ENCODE measurements at places on chromosomes 4 and X.

DNA sequence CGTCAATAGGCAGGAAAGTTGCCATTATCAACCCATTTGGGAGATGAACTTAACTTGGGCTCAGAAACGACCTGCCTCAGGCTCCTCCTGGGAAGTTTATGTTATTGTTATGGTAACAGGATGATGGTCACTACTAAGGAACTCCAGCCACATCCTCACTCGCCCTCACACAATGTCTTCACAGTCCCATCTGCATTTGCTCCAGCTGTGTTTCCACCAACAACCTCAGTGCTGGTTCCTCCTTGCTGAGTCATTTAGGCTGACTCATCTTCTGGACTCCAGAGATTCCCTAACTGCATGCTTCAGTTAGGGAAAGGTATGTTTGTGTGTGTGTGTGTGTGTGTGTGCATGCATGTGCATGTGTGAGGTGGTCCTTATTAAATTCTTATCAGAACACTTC is 293.4 kb upstream of the BOD1L1 start:
- DNase-seq = no peak

DNA sequence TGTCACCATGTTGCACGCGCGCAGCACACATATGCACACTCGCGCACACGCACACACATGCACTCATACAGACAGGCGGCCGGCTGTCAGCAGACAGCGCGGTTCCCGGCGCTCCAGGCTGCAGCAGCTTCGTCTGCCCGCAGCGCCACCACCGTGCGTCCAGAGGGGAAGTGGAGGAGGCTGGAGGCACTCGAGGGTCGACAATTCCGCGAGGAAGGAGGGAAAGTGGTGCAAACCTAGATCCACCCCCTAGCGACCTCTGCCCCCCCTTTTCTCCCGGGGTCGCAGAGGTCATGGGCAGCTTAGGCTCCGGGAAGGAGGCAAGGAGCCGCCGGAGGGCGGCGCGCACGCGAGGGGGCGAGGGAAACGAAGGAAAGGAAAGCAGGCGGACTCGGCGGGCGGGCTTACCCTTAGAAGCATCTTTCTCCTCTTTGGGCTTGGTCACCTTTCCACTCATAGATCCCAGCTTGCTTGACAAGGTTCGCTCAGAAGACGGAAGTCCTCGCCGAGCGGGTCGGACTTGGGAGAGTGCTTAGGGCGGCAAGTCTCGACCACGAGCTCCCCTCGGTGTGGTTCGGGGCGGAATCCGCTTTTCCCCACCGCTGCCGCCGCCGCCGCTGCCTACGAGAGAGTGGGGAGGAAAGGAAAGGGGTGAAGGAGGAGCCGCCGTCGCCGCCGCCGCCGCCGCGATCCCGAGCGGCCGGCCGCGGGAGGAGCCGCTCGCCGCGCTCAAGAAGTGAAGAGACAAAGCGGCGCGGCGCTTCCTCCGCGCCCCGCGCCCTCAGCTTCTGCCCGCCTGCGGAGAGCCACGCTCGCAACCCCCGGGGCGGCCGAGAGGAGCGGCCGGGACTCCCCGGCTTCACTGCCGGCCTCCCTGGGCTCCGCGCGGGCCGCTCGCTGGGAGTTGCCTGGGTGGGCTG is 326.6 kb upstream of the F9 start:
- DNase-seq = no peak

DNA sequence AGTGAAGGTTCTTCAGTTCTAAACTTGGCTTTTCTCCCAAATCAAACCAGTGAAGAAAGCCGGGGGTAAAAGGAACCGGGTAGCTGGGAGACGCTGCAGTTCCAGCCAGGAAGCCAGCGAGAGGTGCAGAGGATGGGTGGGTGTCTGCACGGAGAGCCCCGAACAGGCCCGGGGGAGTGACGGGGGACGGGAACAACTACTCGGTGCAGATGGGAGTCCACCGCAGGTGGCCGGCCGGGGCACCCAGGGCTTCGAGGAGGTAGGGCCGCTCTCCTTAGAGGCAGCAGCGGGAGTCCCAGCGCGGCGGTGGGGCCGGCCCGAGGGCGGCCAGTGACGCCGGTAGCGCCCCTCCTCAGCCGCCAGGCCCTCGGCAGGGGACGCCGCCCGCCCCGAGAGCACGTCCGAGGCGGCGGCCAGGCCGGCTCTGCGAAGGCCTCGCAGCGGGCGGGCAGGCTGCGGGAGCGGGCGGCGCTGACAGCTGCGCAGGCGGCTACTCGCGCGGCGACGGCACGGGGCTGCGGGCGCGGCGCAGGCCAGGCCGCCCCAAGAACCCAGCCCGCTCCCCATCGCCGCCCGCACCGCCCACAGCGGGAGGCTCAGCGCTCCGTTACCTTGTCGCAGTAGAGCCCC is 449 bp downstream of the FBXL5 start:
- DNase-seq = peak; percentile 30

DNA sequence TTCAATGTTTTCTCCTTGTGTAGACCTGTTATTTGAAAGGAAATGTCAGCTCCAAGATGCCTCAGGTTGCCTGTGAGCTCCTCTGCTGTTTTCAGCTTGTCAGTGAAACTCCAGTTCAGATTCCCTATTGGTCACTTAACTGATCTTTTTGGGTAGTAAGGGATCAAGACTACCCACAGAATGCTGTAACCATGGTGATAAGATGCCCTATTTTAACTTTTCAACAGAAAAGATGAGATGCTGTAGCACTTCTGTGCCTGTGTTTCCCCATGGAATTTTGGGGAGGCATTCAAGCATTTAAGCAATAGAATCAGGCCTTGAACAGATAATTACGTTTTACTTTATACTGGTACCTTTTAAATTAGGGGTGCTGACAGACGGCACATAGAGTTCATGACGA is 106.6 kb upstream of the H2AZ1 start:
- no peak for DNase-seq

DNA sequence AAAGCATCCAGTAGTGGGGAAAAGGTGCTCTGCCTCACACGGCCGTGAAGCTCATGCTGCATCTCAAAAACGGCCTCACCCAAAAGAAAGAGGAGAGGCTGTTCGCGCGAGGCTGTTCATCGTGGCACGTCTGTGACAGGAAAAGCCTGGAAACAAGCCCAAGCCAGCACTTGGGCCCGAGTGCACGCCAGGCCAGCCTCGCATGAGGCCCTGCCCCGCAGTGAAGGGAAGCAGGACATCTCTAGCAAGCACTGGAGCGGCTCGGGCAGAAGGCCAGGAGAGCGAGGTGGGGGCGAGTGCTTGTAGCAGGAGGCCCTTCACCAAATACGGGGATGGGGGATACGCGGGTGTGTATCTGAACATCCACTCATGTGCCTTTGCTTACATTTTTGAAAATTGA is 39.9 kb upstream of the MXD4 start:
- no peak for DNase-seq

GRCh38 chrX:133892337-133892736 is 93.1 kb downstream of the GPC3 start:
- DNase-seq = no peak

DNA sequence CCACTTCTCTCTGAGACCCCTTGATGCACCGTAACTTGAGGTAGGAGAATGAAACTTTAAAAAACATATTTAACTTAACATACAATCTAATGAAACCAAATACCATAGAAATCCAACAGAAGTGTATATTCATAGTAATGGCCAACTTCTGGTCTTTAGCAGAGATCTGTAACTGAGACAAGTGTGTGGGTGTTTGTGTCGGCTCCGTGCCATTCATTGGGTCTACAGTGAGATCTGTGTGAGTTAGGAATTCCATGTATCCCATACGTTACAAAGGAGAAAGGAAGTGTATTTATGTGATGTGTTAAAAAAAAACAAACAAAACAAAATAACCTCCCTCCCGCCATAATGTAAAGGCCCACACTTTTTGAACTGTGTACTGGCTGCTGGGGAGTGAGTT is 348.0 kb upstream of the NR3C2 start:
- no peak for DNase-seq

- DNase-seq = no peak
Observed at GRCh38 chr4:25171201-25171865, 11.1 kb upstream of the SEPSECS start.

DNA sequence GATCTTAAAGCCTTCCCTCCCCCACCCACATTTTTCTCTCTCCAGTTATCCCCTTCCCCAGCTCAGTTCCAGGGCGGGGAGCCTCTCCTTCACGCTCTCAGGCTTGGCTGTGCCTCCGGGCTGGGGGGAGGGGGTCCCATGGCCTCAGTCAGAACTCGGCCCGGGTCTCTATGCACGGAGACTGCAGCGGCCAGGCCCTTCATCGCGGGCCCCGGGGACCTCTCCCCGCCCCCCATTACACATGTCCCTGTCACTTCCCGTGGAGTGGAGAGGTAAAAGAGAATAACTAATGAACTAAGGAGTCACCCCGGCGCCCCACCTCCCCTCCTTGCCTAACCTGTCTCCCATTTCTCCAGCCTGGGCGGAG is 838 bp upstream of the PRICKLE3 start:
- DNase-seq = no peak

- no peak for DNase-seq
Observed at GRCh38 chr4:72846280-72847111, 223.0 kb downstream of the COX18 start.

GRCh38 chrX:13007519-13008188 is 32.7 kb downstream of the TMSB4X start:
- DNase-seq = no peak

DNA sequence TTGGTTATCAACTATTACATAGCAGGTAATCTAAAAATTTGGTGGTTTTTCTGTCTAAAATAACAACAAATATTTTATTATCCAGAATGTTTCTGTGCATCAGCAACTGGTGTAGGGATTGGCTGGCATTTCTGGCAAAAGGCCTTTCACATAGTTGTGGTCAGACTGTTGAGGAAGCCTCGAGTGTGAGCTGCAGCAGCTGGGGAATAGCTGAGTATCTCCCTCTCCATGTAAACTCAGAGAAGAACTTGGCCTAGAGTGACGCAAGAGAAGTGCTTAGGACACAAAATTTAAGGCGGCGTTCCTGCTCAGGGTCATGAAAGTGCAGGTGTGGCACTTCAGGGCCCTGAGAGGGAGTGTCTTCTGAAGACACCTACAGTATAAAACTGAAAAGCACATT is 558.9 kb downstream of the SPOCK3 start:
- no peak for DNase-seq

DNA sequence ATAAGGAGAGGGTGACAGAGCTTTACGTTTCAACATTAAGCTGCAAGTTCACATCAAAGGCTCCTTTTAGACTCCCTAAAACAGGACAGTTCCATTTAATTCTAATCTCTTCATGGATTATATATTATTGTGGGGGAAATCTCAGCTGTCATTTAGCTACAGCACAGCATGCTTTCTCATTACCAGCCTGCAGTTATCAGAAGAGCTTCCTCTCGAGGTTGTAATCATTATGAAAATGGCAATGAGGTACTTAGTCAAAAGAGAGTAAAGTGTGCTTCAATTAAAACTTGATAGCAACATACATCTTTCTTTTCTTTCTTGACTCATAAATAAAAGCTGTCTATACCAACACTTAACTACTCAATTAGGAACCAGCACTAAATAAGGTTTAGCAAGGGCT is 896.8 kb downstream of the ADGRL3 start:
- no peak for DNase-seq

- no peak for DNase-seq
Observed at GRCh38 chr4:8768357-8768999, 103.2 kb downstream of the HMX1 start.

DNA sequence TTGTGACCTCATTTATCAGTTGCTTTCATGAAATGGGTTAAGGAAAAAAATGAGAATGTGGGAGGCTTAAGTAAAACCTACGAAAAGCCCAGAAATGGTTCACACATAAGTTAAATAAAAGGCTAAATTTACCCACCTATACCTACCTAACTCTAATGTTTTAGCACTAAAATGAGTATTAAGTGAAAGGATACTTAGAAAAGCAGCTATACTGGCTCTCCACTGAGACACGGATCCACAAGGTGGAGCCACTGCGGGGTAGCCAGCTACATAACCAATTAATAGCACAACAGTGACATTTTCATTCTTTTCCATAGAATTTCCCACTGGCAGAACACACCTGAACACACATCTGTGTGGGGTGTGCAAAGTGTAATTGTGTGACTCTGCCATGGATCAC is 101.9 kb downstream of the MAML3 start:
- DNase-seq = no peak

GRCh38 chr4:101232074-101232776 is 115.1 kb downstream of the PPP3CA start:
- peak; percentile 3 for DNase-seq

DNA sequence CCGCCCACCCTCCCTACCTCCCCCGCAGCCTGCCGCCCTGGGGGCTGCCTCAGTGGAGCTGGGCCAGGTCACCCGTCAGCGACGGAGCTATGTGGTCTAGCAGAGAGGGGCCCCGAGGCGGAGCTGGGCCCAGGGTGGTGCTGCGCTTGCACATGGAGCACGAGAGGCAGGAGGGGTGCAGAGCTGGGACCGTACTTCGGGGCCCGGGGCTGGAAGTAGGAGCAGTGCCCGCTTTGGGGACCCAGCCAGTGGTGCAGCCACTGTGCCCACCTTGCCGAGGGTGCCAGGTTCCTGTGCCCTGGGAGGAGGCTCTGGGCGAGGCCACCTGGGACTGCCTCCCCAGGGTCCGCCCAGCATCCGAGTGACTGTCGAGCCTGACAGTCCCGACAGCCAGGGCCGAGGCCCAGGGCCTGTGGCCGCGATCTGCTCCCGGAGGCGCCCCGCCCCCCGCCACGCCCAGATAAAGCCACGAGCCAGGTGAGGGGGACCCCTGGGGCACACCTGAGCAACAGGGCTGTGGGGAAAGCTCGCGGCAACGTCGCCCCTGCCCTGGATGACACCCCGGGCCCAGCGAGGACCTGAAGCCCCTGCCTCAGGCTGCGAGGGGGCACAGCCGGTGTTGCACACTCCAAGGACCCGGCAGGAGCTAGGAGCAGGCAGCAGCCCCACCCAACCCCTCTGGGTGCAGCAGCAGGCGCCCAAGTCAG is 117.5 kb downstream of the DNAAF6 start:
- DNase-seq = no peak

DNA sequence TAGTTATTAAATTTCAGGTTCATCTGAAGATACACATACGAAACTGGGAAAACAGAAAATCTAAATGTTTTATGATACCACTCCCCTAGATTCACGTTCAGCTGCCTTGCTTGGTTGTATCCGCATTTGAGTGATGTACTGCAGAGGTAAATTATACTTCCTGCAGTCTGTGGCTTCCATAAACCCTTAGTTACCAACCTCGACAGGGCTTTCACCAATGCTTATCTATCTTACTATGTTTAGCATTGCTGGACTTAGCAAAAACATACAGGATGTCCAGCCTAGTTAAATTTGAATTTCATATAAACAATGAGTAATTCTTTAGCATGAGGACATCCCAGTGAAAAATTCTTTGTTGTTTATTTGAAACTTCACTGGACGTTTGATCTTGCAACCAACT is 108.8 kb downstream of the TMA16 start:
- DNase-seq = no peak

DNA sequence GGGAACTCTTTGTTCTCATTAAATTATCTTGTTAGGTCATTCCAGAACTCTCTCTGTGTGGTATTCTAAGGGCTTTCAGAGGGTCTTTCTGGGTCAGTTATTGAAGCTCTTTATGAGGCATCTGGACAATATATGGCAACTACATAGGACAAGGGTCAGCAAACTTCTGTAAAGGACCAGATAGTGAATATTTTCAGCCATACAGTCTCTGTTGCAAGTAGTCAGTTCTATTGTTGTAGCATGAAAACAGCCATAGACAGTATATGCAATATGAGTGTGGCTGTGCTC is 35.1 kb downstream of the HADH start:
- no peak for DNase-seq
